Activated T-helper 1 cell treated with Interleukin-2 at 50 U/mL for 16 hours (primary cell): ENCODE measurements at places on chromosomes 2 and 18.

- no peak for DNase-seq
Observed at GRCh38 chr2:137976274-137976673, 12.0 kb downstream of the HNMT start.

DNA sequence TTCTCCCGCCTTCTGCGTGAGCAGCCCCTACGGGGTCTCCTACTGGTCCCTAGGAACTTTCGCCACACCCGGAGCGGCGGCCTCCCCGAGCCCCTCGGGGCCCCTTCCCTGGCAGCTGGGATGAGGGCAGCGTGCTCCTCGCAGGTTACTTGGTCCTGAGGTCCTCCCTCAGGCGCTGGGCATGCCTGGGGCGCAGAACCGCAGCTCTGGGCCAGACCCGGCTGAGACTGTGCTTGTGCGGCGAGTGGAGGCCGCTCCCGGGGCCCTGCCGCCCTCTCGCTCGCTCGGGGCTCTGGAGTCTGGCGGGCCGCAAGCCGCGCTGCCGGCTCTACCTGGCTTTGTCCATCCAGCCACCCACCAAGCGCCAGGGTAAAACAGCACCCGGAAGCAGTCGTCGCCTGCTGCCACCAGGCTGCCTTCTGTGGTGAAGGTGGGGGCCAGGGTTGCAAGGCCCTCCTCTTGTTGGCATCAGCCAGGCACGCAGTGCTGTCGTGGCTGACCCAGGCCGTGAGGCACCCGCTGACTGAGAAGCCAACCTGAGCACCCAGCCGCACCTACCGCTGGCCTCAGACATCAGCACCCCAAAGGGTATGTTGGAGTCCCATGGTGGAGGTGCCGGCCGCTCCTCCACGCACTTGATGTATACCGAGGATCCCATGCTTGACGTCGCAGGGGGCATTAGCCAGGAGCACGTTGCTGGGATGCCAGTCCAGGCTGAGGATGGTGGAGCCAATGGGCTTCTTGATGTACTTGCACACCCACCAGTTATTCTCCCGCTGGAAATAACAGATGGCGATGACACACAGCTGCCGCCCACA lies 46.1 kb upstream of the PTH2R start:
- DNase-seq, result no peak

GRCh38 chr2:118249531-118249930 lies 161.3 kb downstream of the INSIG2 start:
- no peak for DNase-seq

- no peak for DNase-seq
Observed at GRCh38 chr2:239949075-239949474, 76.1 kb downstream of the NDUFA10 start.

DNA sequence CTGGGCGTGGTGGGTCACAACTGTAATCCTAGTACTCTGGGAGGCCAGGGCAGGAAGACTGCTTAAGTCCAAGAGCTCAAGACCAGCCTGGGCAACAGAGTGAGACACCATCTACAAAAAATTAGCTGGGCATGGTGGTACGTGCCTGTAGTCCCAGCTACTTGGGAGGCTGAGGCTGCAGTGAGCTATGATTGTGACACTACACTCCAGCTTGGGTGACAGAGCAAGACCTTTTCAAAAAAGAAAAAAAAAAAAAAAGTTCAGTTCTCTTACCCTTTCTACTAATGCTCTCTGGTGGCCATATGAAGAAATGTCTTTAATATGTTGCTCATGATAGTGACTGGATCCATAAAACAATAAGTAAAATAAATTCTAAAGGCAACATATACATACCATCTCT lies 14.9 kb downstream of the TYW5 start:
- DNase-seq, result no peak

GRCh38 chr2:221836095-221836494 lies 264.0 kb upstream of the EPHA4 start:
- no peak for DNase-seq

- peak; percentile 13 for DNase-seq
Observed at GRCh38 chr2:147297820-147298219, 547.0 kb upstream of the ACVR2A start.
